ENCODE measurements at places on chromosomes 2 and 18.

DNA sequence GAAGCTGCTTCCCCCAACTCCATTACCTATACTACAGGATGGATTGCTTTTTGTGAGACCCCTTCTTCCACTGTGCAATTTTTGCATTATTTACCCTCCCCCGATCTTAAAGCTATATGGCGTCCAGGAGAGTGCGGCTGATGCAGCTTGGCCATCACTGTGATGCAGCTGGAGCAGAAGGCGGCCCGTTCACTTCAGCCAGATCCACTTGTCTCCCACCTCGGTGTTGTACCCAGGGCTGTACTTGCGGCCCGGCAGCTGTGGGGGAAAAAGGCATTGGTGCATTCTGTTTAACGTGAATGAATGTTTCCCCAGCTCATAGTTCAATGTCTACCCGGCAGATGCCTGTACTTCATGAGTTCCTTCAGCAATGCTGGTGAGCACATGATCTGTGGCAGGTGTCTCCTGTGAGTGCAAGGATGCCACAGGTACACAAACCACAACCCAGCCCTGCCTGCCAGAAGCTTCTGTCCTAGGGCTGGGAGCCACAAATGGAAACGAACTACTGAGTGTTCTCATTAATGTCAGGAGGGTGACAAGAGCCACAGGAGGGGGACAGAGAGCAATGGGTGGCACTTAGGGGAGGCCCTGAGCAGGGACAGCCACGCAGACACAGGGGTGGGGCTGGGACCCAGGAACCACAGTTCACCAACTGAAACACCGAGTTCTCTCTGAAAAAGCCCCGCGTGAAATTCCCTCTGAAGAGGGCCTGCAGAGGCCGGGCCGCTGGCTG lies 64.0 kb downstream of the NDUFA10 start:
- no peak for DNase-seq

DNA sequence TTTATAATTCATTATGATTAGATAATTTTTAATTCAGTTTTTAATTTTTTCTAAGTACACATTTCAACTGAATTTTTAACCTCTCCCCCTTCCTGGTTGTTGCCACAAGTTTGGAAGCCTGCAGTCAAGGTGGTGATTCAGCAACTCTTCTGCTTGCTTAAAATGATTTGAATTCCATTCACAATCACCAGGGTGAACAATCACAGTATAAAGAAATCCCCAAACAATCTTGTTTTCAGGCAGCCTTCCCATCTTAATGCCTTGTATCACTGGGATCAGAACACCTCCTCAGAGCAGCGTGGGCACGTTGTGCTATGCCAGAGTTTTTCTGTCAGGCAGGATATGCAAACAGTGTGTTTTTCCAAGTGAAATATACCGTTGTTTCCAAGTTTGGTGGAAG lies 46.7 kb upstream of the BARD1 start:
- DNase-seq = no peak

DNA sequence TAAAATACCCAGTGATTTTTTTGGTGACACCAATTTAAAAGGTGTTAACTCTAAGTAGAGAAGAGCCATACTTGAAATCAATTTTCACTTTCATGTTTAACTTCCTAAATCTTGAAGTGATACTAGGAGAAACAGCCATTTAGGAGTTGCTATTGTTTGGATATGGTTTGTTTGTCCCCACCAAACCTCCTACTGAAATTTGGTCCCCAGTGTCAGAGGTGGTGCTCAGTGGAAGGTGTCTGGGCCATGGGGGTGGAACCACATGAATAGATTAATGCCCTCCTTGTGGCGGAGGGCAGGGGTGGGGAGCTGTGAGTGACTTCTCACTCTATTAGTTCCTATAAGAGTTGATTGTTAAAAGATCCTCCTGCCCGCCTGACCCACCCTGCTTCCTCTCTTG lies 377.9 kb downstream of the DLGAP1 start:
- no peak for DNase-seq

GRCh38 chr2:85327160-85327821 lies 498 bp downstream of the TGOLN2 start:
- no peak for DNase-seq

- DNase-seq = no peak
Measured at GRCh38 chr2:179273461-179273962, 8.9 kb upstream of the SESTD1 start.

GRCh38 chr2:178804791-178805190 lies 2.4 kb downstream of the TTN start:
- no peak for DNase-seq

DNA sequence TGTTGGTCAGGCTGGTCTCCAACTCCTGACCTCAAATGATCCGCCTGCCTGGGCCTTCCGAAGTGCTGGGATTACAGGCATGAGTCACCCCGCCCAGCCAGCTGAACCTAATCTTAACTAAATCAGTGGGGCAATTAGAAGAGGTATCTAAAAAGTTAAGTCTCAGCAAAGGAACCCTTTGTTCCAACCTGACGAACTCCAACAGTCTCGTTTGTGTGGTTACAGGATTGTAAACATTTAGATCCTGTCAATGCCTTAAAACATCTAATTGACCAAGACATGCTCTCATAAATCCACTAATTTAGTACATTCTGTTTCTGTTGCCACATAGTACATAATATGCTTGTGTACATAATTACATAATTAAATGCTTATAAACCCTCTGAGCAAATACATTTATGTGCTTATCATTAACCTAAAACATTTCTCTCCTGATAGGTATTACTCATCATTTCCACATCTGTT lies 31.1 kb upstream of the STK39 start:
- DNase-seq = no peak

DNA sequence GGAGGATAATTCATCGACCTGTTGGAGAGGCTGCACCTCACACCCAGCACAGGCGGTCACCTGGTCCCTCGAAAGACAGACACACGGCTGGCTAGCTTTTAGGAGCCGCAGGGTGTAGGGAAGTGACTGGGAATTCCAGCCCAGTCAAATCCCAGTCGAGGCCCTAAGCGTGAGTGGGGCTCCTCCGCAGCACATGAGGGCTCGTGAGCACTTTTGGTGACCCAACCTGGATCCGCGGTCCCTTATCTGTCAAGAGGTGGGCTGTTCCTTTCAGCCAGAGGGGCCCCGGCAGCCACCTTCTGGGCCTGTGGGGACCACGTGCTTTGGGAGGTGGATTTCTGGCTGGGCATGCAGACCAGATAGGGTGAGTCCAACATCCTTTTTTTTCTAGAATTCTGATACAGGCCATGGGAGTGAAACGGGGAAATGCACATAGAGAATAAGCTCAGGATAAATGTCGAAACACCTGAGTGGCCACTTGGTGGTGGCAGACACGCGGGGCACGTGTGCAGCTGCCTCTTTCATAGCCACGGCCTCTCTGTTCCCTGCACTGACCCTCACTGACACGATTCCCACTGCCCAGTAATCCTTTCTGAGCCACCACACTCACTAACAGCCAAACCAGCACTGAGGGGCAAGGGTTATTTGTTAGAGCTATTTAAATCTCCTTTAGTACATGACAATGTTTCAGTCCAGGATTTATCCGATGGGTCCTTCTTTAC lies 148.4 kb upstream of the PXDN start:
- no peak for DNase-seq

DNA sequence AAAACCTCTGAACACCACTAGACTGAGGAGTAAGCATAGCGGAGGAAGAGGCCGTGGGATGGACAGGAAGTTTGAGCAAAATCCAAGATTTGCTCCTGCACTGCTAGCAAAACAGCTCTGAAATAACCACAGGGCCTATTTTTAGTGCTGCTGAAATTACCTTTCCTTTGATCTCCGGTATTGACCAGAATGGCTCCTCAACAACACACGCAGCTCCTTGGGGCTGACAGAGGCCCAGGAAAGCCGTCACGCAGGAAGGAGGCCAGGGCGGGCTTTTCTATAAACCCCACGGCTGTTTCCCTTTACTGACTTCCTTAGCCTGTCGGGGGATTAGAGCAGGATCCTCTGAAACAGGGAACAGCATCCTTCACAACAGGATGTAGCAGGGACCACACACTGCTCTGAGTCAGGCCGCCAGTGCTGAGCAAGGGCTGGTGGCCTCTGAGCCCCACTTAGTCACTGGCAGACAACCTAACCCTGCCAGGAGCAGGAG lies 80.8 kb upstream of the LCLAT1 start:
- DNase-seq = no peak

DNA sequence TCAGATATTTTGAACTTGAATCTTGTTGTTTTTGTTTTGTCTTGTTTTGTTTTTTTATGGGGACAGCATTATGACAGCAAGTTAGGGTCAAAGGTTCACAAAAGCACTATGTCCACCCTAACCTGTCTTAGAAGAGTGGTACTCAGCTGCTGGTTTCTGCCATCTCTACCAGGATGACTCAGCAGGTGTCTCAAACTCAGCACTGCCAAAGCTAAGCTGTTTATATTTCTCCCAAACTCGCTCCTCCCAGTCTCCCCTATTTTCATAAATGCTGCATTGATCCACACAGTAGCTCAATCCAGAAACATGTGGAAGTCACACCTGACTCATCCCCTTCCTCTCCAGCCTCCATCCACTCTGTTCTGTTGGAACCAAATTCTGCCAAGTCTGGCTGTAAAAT lies 134.9 kb downstream of the ZBTB7C start:
- DNase-seq = no peak

- DNase-seq = no peak
Measured at GRCh38 chr2:147030966-147031720, 813.7 kb upstream of the ACVR2A start.

DNA sequence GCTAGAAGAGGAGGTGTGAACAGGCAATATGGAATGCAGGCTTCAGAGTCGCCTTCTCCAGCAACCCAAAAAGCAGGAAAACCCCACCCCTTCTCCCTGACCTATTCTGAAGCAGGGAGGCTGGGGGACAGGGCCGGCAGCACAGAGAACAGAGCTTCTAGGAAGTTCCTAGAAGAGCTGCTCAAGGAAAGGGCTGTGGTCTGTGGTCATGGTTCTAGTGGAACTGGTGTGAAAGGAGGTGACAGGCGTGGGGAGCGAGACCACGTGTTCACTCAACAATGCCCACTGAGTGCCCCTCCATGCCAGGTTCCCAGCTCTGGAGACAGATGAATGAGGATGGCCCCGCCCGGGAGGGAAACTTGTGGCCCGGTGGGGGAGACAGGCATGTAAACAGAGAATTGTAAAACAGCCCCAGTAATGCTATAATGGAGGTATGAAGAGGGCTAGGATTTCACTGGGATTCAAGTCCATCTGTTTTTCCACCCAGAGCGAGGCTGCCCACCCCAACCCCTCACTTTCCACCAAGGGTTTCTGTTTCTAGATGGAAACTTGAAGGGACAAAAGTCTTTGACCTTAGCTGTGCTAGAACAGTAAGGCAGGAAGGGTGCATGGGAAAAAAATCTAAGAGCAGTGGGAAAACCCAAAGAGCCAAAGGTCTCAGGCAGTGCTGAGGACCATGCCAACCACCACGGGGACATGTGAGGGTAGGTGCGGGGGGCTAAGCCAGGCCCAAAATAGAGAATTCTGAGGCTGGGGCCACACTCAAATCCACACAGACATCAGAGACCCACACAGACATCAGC lies 71.8 kb downstream of the TNS1 start:
- DNase-seq = no peak

- no peak for DNase-seq
Measured at GRCh38 chr2:19673213-19673791, 228.5 kb downstream of the TTC32 start.

DNA sequence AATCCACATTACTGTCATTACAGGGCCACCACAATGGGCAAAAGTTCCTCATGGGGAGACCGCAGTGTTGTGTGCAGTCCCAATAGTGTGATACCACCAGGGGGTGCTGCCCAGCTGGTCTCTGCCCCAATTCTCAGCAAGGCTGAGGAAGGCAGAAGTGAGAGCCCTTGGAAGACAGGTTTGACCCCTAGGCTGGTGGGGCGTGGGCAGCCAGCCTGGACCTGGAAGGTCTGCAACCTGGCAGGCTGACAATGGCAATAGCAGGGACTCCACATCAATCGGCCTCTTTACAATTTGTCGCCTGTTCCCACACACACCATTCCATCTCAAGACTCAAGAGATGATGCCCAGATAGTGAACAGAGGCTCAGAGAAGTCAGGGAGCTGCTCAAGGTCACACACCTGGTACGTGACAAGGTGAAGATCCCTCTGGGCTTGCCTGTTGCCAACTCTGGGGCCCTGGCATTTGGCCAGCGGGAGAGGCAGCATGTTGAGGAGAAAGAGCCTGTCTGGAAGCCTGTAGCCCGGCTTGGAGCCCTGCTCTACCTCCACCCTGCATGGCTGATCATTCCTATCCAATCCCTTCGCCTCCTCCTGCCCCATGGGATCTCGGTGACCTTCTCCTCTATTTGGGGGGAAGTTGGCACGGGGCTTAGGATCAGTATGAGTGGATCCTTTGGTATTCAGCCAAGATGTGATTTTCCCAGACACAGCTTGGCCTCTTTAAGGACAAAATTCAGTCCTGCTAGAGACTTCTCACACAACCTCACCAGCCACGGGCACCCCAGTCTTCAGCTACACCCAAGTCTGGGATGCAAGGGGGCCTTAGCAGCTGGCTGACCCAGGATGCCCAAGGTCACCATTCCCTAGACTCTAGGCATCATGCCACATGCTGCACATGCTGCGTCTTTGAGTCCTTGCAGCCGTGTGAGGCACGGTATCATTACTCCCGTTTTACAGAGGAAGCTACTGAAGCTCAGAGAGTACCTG lies 2.9 kb upstream of the ATOH8 start:
- no peak for DNase-seq

- no peak for DNase-seq
Measured at GRCh38 chr2:14706201-14706600, 73.7 kb downstream of the LRATD1 start.

GRCh38 chr2:240398661-240399267 lies 36.7 kb upstream of the GPC1 start:
- DNase-seq = no peak

DNA sequence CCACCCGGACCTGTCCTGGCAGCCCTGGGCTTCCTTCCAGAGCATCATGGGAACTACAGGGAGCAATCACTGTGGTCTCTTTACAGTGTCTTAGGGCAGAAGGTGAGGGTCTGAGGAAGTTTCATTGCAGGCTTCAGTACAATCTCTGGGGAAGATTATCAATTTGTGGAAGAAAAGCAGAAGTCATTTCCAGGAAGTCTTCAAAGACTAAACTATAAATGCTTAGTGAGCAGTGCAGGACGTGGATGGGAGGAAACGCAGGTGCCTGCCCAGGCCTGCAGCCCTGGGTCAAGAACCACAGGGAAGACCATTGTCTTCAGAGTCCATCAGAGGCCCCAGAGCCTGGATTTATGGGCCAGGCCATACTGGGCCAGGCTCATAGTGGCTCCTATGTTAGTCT lies 54.3 kb downstream of the INO80C start:
- no peak for DNase-seq

GRCh38 chr2:26982102-26982742 lies 11.8 kb downstream of the MAPRE3 start:
- peak; percentile 98 for DNase-seq

DNA sequence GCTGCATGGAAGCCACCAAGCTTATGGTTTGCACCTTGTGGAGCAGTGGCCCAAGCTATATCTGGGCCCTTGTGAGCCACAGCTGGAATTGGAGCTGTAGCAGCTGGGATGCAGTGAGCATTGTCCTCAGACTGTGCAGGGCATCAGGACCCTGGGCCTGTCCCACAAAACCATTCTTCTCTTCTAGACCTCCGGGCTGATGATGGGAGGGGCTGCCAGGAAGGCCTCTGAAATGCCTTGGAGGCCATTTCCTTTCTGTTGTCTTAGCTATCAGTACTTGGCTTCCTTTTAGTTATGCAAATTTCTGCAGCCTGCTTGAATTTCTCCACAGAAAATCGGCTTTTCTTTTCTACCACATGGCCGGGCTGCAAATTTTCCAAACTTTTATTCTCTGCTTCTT lies 46.4 kb upstream of the CSRNP3 start:
- DNase-seq = no peak

- DNase-seq = no peak
Measured at GRCh38 chr2:239251971-239252370, 148.8 kb downstream of the HDAC4 start.

Data from NCI-H2081 treated with DMSO at 0.1 percent for 48 hours (cell line).